ENCODE measurements at places on chromosomes 7 and 10. TPM values are rescaled to one million over a fixed set of nuclear protein-coding genes. Genes with fewer than 3 reads are reported as not detected.

- no peak for DNase-seq
Measured at GRCh38 chr10:64089648-64090047, 568.4 kb downstream of the REEP3 start.

GRCh38 chr7:36303202-36304098 lies 86.2 kb upstream of the ANLN start:
- no peak for DNase-seq

GRCh38 chr7:130777426-130777825 lies 43.4 kb upstream of the KLF14 start:
- no peak for DNase-seq

NANOS1 gene
- total RNA-seq = 3.1 TPM

CFAP69 gene
- total RNA-seq = 3.2 TPM

GRCh38 chr10:42593284-42593683 lies 45.1 kb downstream of the ZNF33B start:
- DNase-seq = no peak

DNA sequence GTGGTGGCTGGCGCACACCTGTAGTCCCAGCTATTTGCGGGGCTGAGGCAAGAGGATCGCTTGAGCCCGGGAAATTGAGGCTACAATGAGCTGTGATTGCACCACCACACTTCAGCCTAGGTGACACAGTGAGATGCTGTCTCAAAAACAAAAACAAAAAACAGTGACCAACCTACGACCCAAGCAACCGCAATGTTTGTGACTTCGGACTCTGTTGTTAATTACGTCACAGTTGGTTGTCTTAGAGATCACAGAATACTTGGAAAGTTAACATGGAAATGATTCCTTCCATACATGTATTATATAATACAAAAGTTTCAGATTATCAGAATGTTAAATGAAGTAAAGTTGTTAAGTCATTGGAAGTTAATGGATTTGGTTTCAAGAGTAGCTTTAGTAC lies 106.2 kb downstream of the REEP3 start:
- DNase-seq = no peak

GRCh38 chr10:5563991-5564536 lies 39.3 kb downstream of the CALML3 start:
- DNase-seq = no peak

DNA sequence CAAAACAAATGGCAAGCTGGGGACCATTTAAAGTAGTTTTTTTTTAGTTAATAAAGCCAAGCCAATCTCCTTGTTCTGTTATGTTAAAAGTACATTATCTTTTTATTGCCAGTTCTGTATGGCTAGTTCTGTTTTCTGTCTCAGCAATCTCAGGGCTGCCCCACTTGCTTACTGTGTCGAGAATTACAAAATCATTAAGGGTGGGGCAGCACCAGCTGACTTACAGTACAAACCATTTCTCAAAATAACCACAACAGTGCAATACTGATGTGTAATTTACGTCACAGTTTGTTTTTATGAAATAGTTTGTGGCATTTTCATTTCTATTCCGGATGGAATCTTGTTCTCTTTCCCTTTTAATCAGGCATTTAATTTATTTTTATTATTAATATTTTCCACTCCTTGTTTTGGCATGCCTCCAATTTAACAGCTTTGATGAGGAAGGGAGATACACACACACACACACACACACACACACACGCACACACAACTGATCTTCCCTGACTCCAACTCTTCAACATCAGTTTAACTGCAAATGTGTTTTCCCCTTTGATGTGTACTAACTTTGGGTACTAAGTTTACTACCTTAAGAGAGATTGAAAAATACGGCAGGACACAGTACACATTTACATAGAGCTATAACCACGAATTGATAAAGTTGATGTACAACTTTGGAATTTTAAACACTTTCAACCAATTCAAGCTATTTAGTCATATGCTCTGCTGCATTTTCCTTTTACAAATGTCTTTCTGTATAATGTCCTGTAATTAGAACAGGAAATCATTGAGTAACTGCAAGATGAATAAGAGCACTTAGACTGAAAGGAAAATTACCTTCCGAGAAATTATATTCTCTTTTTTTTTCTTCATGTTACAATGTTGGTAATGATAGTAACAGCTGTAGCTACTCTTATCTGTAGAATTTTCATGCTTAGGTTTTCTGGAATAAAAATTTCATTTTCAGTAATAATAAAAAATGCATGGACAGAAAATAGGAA lies 91.5 kb downstream of the ARID5B start:
- no peak for DNase-seq

Measured in H1 (cell line).